Vagina (tissue), 2 donors: ENCODE measurements at places on chromosomes 11 and 22. TPM values are rescaled to one million over a fixed set of nuclear protein-coding genes. Genes with fewer than 3 reads are reported as not detected.

Gene F2
- total RNA-seq, result not detected

Gene PKNOX2
- 3.4 TPM for total RNA-seq

Gene BLID
- 5.9 TPM for total RNA-seq

DNA sequence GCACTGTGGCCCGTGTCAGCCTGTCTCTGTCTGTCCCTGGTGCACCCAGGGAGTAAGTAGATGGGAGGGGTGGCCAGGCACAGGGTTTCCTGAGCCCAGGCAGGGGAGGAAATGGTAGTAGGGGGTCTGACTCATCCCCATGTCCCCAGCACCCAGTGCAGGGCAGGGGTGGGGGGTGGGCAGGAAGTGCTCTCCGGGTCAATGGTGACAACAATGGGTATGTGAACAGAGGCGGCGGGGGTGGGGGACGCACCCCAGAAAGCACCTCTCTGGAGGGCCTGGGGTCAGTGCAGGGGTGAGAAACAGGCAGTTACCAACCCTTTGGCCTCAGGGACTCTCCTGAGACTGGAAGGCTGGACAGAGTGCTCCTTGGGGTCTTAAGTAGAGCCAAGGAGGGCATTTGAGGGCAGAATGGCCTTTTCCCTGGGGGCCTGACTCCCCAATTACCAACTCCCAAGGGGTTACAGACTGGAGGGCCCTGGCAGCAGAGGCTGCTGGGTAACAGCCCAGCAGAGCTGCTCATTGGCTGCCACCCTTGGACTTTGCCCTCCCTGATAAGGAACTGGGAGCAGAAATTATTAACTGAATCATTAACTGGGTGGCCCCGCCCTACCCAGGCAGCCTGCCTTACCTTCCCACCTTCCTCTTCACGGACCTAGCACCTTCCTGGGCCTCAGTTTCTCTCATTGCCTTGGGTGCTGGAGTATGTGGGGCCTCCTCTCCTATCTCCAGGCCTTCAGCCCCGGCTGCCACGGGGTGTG, 4.2 kb downstream of the MYRF start:
- no peak for DNase-seq

- no peak for DNase-seq
Observed at GRCh38 chr22:47006433-47006832, 244.0 kb downstream of the TBC1D22A start.

- DNase-seq, result no peak
Observed at GRCh38 chr11:75424396-75424795, 8.6 kb downstream of the KLHL35 start.

DNA sequence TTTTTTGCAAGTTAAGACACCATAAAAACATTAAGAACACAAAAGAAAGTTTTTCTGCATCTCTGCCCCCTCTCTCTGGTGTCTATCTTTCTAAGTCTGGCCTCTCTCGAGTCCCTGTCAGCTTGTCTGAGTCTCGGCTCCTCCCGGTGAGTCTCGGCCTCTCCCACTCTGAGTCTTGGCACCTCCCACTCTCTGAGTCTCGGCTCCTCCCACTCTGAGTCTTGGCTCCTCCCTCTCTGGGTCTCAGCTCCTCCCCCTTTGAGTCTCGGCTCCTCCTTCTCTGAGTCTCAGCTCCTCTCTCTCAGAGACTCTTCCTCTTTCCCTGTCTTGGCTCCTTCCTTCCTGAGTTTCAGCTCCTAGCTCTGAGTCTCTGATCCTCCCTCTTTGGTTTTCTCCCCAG, 72.5 kb upstream of the AMPD3 start:
- DNase-seq, result no peak

- DNase-seq, result no peak
Observed at GRCh38 chr22:46428171-46428570, 92.7 kb downstream of the TRMU start.

DNA sequence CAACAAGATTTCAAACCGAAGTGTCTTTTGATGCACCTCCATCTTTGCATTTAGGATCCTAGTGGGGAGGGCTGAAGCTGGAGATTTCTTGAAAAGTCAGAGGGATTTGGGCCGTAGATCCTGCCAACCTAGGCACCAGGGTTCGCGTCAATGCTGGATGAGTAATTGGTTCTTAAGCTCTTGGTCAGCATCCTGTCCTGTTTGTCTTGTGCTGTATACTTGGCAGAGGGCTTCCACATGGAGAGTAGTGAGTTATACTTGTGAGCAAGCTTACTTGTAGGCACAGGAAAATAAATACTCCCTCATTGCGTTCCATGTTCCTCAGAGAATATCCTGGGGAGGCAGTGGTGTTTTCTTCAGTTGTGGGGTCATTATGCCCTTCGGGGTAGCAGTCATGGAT, 12.6 kb downstream of the INSC start:
- DNase-seq, result no peak

- DNase-seq, result no peak
Observed at GRCh38 chr11:68843052-68843561, 1.4 kb upstream of the CPT1A start.

GRCh38 chr11:60860943-60861342, 5.2 kb upstream of the PTGDR2 start:
- DNase-seq, result no peak

GRCh38 chr11:122517403-122518379, 137.8 kb upstream of the UBASH3B start:
- DNase-seq, result no peak

- DNase-seq, result no peak
Observed at GRCh38 chr11:7903940-7904339, 27.1 kb downstream of the OR10A6 start.

DNA sequence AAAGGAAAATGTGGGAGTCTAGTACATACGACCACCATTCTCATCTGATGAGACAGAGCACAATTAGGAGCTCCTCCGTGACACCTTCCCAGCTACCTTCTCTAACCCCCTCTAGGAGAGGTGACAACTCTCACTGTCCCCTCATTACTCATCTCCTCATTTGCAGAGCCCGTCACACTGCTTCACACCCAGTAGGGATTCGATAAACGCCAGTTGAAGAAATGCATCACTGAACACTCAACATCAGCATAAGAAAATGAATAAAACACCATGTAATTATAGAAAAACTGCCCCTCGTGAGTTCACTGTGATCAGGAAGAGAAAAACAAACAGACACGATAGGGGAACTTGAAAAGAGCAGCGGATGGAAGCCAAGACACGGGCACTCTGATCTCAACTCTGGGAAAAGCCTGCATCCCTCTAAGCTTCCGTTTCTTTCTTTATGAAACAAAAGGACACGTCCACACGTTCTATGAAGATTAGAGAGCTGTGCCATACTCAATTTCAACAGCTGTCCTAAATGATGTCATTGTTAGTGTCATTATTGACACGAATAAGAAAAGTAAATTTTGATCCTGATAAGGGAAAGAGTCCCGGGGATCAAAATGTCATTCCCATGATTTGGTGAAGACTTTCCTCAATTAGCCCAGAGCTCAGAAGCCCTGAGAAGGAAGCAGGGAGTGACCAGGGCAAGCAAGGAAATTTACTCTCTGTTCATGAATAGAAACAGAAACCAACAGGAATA, 356.9 kb downstream of the LARGE1 start:
- DNase-seq, result no peak

DNA sequence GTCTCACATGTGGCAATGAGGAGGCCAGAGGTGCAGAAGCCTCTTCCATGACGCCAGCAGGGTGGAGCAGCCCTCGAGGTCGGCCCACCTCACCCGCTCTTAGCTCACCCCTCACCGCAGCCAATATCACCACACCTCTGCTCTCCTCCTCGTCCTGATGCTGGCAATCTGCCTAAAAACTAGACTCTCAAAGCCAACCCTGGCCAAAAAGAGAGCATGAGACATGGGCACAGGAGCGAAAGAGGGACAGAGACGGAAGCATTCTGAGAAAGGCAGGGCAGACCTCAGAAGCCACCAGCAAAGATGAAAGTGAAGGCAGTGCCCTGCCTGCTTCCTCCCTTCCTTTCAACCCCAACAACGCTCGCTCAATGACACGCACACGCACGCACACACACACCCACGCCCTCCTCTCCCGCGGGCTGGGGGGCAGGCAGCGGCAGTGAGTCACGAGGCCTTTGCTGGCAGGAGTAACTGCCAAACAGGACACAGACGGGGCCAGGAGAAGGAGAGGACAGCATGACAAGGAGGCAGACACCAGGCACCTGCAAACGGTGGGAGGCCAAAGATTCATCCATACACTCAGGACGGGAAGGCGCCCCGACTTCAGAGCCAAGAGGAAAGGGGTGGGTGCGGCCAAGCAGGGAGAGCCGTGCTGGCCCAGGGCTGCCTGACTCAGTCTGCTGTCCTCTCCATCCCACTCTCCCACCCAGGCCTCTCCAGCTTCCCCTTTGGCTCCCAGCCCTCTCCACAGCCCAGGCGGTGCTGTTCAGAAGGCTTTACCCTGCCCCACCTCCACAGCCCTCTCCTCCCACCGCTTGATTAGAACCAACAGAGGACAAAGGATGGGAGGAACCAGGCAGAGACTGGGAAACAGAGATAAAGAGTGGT, 11.4 kb downstream of the IGSF9B start:
- DNase-seq, result no peak

DNA sequence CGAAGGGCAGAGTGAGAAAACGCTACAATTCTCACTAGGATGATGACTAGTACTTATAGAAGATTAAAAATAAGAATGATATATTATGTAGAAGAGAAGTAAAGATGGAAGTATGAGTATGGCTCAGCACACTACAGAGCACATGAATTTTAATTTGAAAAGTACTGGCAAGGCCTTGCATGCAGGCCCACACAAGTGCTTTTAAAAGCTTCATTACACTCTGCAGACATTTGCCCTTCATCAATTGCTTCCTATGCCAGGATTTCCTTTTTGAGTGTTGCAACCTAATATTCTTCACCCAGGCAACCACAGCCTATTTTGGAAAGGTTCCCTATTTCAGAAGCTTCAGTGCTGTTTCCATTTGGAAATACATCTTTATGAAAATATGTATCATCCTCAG, 81.1 kb downstream of the LARGE2 start:
- no peak for DNase-seq

DNA sequence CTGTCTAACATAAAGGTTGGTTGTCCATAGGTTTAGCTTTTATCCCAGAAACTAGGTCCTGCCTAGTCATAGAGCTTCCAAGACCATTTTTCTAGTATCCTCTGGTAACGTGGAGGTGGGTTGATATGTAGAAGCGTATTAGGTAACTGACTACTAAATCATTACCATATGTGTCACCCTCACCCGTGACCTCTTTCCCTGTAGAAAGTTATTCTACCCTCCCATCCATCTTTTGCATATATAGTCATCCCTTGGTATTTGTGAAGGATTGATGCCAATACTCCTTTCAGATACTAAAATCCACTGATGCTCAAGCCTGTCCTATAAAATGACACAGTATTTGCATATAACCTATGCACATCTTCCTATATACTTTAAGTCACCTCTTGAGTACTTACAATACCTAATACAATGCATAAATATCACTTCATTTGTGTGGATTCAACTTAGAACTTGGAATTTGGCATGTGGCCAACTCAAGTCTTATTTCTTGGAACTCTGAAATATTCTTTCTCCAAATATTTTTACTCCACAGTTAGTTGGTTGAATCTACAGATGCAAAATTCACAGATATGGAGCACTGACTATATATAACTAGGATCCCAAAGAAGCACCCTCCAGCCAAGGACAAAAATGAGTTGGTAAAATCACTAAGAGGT, 497.0 kb upstream of the TENM4 start:
- no peak for DNase-seq

DNA sequence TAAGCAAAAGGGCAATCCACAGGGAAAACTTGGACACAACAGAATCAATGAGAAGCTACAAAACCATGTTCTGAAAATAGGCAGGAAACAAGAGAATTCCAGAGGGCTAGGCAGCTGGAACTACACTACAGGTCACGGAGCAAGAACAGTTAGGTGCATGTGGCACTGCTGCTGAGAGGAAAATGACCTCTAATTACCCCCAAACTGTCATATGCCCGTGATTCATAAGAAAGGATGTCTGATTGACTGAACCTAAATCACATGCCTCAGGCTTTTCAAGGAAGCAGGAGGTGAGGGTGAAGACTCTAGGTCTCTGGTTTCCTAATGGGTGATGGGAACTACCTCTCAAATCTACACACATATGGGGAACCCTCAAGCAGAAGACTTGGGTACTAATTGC, 17.9 kb upstream of the RRAS2 start:
- no peak for DNase-seq

- DNase-seq, result no peak
Observed at GRCh38 chr11:93403930-93404329, 73.4 kb downstream of the DEUP1 start.

DNA sequence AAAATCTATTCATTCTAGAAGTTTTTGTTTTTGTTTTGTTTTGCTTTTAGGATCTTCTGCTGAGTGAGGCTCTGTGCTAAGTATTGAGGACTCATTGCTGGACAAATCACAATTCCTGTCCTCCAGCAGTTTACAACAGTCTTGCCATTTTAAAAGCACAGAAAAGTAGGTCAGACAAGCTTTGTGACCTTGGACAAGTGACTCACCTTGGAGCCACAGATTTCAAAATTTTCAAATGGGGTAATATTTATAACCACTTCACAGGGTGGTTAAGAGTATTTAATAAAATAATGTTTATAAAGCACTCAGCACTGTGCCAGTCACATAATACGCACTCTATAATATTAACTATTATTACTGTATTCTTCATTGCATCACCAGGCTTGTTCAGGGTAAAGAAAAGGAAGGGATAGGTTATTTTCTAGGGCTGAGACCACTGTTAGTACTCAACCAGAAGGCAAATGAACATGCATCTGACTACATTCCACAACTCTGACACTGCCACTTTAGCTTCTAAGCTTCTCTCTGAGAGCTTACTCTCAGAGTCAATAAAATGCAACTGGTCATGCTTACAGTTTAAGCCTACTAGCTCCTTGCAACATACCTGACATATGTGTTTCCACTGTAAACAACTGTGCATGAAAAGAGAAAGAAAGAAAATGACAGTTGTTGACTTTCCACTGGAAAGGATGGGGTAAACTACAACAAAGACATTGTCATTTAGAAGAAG, 63.2 kb upstream of the FIBIN start:
- no peak for DNase-seq

DNA sequence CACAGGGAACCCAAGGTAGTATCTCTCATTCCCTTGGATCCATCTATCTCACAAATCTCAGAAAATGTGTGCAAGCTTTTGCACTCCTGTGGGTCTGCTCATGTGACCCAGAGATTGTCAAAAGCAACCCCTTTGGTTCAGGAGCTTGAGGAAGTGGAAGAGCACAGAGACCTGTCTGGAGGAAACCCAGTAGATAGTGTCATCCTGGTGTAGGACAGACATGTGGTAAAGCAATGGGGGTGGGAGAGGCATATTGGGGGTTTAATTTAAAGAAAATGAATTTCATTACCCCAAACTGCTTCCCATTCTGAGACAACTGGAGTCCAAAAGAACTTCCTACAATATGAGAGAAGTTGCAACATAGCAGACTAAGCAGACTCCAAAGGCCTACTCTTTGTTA, 5.8 kb upstream of the MS4A14 start:
- DNase-seq, result no peak

- no peak for DNase-seq
Observed at GRCh38 chr11:95547186-95547585, 242.4 kb downstream of the FAM76B start.

DNA sequence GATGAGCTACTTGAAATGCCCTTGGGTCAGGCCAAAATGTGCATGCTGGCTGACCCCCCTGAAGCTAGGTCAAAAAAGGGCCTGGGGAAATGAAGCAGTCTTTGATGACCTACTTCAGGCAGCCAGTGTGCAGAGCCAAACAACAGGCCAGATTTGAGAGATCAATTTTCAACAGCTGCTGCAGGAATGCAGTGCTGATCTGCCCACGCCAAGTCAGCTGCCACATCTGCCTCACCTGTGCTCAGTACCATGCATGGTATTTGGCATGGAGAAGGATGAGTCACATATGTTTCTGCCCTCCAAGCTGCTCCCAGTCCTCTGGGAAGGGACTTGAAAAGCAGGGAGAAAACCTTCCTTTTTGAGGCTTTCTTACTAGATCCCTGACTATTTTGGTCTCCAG, 35.8 kb downstream of the MTNR1B start:
- no peak for DNase-seq

GRCh38 chr11:68963779-68964178, 17.0 kb downstream of the MRGPRD start:
- peak; percentile 93 for DNase-seq
